GM12878 (cell line): ENCODE measurements at places on chromosomes 11 and 22.

DNA sequence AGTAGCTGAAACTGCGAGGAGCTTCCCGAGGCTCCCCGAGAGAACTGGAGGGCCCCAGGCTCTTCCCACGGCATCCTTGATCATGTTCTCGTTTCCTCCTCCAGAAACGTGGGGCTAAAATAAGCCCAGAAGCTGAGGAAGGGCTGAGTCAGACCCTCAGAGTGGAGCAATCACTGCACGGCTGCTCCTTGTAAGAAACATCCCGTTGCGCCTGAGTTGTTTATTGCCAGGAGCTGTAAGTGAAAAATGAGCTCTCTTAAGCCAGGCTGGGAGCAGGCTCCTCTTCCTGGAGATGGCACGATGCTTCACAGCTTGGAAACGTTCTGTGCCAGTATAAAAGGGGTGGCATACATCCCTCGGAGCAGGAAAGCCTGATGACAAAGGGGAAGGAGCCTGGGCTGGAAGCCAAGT lies 47.3 kb upstream of the SYN3 start:
- no peak for DNase-seq

- no peak for DNase-seq
Observed at GRCh38 chr11:63023222-63023814, 7.7 kb upstream of the SLC22A8 start.

DNA sequence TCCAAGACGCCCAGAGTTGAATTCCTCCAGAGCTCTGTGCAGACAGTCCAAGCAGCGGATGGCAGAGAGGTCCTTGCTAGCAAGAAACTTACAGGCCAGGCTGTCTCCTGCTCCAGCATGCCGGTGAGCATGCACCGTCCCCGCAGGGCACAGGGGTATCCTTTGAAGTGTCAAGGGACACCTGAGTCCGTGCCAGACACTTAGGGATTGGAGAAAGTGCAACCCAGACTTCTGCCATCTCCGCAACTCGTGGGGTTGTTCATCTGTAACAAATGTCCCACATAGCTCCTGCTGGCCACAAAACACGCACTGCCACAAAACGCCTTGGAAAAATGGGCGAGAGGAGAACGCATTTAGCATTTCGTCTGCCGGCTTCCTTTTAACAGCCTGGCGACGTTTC lies 13.3 kb downstream of the TSPO start:
- DNase-seq, result no peak

- no peak for DNase-seq
Observed at GRCh38 chr22:49045276-49045675, 782.4 kb downstream of the BRD1 start.

- DNase-seq, result no peak
Observed at GRCh38 chr22:50581950-50582492, 628 bp downstream of the CHKB start.

DNA sequence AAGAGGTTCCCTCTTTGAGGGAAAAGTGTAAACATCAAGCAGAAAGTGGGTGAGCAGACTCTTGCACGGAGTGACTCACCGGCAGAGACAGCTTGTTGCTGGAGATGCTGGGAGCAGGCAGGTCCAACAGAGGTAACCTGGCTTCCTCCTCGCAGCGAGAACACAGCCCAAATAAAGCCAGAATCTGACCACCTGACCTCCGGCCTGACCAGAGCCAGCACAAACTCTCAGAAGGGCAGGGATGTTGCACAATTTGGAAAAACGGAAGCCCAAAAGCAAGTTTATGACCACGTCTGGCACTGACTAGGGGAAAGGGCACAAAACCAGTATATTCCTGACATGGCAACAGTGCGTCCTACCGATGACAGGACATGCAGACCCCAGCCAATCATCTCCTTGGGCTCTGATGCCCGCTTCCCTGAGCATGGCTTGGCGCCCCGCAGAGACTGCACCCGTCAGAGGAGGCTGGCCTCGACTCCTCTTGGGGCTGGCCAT lies 5.4 kb downstream of the SMCO4 start:
- no peak for DNase-seq

GRCh38 chr11:71418643-71419042 lies 29.6 kb downstream of the DHCR7 start:
- peak; percentile 55 for DNase-seq

GRCh38 chr11:35943713-35944502 lies at the start of gene LDLRAD3:
Gene LDLRAD3 (plus strand): TSS chr11:35944062. CDS start chr11:35944099, 37 bp downstream.
- no peak for DNase-seq

DNA sequence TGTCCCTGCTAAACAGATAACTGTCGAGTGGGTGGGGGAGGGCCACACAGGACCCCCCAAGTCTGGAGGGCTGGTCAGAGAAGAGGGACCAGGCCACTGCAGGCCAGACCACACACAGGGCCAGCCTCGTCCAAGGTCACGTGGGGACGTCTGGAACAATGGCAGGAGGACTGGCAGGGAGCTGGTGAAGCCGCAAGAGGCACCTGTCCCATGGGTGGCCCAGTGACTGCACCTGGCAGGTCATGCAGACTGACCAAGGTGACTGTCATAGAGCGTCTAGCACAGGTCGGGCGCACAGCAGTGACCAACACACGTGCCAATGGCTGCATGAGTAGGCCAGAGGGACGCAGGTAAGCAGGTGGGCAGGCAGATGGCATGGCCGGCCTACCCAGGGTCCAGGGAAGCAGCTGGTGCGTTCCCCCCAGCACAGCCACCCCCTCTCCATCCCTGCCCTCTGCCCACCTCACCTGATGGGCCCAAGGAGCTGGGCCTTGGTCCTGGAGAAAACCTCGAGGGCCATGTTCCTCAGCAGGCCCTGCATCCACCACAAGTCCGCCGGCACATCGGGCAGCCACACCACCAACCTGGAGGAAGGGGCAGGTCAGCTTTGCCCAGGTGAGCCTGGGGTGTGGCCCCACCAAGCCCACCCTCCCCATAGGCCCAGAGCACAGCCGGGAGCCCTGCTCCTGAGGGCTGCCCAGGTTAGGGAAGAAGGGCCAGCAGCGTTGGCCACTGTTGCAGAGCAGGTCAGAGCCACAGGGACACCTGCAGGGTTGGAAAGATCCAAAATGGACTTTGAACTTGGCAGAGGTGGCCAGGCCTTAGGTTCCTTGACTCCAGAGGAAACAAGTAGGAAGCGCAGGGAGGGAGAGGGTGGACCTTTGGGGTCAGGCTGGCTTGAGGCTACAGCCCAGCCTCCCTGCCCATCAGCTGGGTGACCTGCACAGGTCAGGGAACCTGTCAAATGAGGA lies 10.4 kb downstream of the PNPLA5 start:
- no peak for DNase-seq

GRCh38 chr11:59273373-59273841 lies 60.7 kb upstream of the MPEG1 start:
- peak; percentile 79 for DNase-seq

DNA sequence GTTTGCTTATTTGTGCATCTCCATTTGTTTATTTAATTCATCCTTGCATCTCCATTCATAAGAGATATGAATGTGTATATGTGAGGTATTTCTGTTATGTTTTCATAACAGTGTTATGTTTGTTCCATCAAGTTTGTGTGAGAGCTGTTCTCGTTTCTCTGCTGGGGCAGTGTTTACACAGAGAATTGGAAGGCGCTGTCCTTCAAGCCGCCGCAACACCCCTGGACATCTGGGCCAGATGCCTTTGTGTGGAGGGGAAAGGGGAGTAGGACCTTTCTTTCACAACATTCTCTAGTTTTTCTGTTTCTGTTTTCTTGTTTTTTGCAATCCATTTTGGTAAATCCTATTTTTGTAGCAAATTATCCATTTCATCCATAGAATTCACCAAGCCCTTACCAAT lies 7.0 kb upstream of the TM7SF2 start:
- DNase-seq, result no peak

DNA sequence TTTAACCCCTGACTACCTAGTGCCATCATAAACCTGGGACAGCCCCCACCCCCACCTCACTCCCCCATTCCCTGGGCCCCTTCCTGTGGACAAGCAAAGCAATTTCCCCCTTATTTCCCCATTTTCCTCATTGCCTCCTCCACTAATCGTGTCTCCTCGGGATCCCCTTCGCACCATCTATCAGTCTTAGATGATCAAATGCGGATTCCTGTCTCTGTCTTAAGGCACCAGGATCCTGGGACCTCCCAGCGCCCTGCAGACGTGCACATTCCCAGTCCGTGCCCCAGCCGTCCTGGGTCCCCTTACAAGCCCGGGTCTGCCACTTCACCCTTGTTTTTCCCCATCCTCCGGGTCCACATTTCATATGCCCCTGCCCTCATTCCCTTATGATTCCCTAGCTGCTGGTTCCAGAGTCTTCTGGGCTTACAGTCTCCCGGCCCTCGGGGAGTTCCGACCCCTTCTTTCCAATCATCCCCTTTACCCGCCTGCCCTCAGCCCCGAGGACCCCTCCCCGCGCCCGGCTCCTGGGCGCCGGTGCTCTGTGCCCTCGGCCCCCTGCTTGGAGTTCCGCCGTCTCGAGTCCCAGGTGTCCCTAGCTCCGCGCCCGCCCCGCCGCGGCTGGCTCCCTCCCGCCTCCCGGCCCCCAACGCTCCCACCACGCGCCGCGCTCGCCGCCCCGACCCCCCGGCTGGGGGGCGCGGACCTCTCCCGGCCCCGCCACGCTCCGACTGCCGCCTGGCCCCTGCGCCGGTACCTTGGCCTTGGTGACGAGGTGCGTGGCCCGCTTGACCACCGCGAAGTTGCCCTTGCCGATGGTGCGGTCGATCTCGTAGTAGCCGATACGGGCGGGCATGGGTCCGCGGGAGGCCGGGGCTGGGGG lies 599 bp downstream of the SIK3 start:
- no peak for DNase-seq

GRCh38 chr11:43384393-43384792 lies 25.7 kb downstream of the TTC17 start:
- DNase-seq, result no peak

GRCh38 chr11:61701242-61701886 lies 21.2 kb downstream of the DAGLA start:
- DNase-seq, result no peak

GRCh38 chr11:77080643-77081210 lies 14.0 kb downstream of the CAPN5 start:
- DNase-seq, result no peak

- DNase-seq, result no peak
Observed at GRCh38 chr11:116211147-116211546, 561.6 kb downstream of the BUD13 start.

- DNase-seq, result no peak
Observed at GRCh38 chr11:80024119-80024518, 583.3 kb upstream of the TENM4 start.

GRCh38 chr22:47678636-47679287 lies 916.3 kb downstream of the TBC1D22A start:
- DNase-seq, result no peak

GRCh38 chr11:60994541-60995080 lies 23.1 kb downstream of the CD6 start:
- DNase-seq, result no peak

GRCh38 chr22:20885557-20886323 lies 26.9 kb downstream of the SNAP29 start:
- DNase-seq, result no peak

- no peak for DNase-seq
Observed at GRCh38 chr22:32909581-32910428, 108.3 kb downstream of the TIMP3 start.

GRCh38 chr22:50498322-50498890 lies 9.1 kb downstream of the LMF2 start:
- DNase-seq, result no peak

DNA sequence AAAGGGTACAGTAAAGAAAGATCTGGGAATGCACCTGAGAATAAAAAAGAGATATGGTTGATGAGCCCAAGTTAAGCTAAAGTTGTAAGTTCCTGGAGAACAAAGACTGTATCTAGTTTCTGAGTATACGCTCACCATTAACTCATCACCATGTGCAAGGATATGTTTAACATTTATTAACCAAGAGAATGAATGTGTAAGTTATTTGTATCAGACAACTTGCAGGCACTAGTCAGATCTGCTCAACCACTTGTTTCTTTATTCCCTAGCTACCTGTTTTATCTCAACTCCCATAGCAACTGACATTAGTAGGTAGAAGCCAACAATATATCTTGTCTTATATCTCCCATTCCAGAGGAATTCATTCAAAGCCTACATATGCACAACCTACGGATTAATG lies 74.9 kb upstream of the KCNA4 start:
- DNase-seq, result no peak

GRCh38 chr11:46601129-46601528 lies 7.3 kb upstream of the AMBRA1 start:
- no peak for DNase-seq

GRCh38 chr11:129930296-129930695 lies 34.9 kb upstream of the NFRKB start:
- DNase-seq, result no peak

GRCh38 chr11:3044004-3044403 lies 13.2 kb downstream of the CARS1 start:
- DNase-seq, result no peak

GRCh38 chr11:65003282-65003681 lies 6.5 kb upstream of the BATF2 start:
- no peak for DNase-seq

- DNase-seq, result no peak
Observed at GRCh38 chr22:44909241-44909640, 100.6 kb downstream of the PHF21B start.

GRCh38 chr11:95254716-95255115 lies 23.7 kb upstream of the SESN3 start:
- DNase-seq, result no peak

- no peak for DNase-seq
Observed at GRCh38 chr11:105183426-105183825, 43.9 kb upstream of the CARD18 start.

- DNase-seq, result no peak
Observed at GRCh38 chr22:20208713-20209310, 58.0 kb upstream of the CCDC188 start.

- DNase-seq, result no peak
Observed at GRCh38 chr11:106962995-106963394, 55.3 kb downstream of the GUCY1A2 start.

DNA sequence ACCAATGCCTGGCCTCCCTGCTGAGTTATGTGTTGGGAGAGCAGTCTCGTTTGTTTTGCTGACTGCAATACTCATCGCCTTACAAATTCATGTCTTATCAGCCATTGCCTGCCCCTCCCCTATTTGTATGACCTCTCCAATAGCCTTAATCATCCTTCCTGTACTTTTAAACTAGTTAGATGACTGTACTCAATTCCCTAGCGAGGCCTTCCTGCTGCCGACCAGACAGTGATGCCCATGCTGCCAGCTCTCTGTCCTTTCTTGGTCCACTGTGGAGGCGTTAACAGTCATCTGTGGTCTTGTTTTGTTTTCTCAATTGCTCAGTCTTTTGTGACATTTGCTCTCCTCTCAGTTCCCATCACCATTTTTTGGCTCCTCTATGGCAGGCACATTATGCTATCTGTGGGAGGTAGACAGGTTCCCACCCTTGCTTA lies 20.3 kb upstream of the YPEL1 start:
- DNase-seq, result peak; percentile 57

GRCh38 chr11:68751331-68751856 lies at the start of gene TESMIN:
Gene TESMIN (minus strand): TSS chr11:68751520. CDS start chr11:68750660, 860 bp downstream.
- DNase-seq, result peak; percentile 34
